ENCODE measurements at places on chromosomes 13 and 19.

DNA sequence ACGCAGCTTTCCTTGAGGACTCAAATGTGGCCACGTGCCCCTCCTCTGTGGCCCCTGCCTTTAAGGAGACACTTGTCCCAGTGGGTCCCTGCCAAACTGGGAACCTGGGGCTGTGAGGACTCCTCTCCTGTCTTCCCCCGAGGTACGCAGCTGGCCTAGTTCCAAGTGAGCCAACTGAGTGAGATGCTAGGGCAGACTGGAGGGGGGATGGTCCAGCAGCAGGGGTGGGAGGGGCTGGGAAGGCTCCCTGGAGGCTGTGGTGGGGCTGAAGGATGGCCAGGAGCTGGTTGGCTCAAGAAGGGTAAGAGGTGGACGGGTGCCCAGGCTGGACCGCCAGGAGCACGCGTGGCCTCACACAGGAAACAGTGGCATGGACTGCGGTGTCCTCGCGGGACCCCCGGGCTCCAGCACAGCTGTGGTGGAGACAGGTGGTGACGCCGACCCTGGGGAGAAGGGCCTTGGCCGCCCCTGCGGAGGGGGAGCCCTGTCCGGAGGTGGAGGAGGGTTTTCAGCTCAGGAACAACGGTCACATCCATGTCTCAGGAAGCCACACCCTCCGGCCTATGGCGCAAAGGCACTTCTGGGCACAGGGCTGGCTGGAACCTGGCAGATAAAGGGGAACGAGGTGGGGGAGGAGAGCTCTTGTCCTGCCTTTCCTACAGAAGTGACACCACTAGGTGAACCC lies 45.8 kb downstream of the MLLT1 start:
- no peak for DNase-seq

GRCh38 chr13:25927363-25927762 lies 124.5 kb downstream of the SHISA2 start:
- no peak for DNase-seq

GRCh38 chr13:32897296-32897695 lies 118.9 kb upstream of the KL start:
- DNase-seq: no peak

- DNase-seq: no peak
These were observed 39.2 kb downstream of the MYH14 start for GRCh38 chr19:50242581-50242980.

DNA sequence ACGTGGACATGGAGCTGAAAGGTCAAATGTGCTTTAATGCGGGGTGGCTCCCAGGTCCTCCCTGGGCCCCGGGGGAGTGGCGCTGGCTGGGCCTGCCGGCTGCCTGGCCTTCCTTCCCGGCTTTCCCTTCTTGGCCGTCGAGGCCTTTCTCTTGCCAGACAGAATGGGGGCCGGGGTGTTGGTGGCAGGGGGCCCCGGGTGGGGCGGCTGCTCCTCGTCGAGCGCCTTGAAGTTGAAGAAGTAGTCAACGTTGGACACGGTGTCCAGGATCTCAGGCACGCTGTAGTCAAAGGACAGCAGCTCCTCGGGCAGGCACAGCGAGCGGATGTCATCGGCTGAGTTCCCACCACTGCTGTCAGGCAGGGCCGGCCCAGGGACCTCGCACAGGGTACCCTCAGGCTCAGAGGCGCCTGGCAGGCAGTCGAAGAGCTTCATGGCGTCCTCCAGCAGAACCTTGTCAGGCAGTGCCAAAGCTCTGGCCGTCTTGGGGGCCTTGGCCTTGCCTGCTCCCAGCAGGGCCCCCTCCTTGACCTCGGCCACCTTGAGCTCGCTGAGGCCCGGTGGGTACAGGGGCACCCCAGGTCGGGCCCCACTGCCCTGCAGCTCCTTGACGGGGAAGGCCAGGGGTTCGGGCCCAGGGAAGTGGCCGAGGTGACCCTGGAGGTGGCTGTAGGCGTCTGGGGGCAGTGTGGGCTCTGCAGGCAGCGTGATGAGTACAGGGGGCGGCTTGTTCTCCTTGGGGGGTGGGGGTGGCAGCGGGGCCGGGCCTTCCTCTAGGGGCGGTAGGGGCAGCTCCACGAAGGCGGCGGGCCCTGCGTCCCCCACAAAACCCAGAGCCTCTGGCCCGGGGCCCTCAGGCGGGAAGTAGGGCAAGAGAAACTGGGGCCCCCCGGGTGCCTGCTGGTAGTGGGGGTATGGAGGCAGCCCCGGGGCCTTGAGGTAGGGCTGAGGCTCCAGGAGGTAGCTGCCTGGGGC lies 1.3 kb downstream of the PRR22 start:
- no peak for DNase-seq

DNA sequence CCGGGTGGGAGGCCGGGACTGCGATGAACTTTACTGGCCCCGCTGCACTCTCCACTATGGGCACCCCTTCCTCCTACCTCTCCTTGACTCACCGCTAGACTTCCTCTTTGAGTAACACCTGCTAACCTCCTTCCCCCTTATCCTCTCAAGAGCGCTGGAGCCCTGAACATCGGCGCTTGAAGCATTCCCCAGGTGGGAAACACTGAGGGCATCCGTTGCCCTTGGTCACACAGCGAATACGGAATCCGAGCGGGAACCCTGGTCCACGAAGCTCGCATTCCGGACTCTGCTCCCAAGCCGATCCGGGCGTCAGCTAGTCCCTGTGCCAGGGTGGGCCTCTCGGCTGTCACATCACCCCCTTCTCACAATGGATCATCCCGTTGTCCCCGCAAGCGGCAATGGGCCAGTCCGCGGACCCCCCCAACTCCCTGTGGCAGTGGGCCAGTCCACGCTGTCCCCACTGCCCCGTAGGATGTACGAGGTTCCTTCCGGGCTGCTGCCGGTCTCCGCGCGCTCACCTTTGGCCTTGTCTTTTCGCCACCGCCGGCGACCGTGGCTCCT lies 4.2 kb downstream of the LIPE start:
- DNase-seq: peak; percentile 58

GRCh38 chr13:99282264-99283231 lies 24.4 kb upstream of the GPR18 start:
- no peak for DNase-seq

DNA sequence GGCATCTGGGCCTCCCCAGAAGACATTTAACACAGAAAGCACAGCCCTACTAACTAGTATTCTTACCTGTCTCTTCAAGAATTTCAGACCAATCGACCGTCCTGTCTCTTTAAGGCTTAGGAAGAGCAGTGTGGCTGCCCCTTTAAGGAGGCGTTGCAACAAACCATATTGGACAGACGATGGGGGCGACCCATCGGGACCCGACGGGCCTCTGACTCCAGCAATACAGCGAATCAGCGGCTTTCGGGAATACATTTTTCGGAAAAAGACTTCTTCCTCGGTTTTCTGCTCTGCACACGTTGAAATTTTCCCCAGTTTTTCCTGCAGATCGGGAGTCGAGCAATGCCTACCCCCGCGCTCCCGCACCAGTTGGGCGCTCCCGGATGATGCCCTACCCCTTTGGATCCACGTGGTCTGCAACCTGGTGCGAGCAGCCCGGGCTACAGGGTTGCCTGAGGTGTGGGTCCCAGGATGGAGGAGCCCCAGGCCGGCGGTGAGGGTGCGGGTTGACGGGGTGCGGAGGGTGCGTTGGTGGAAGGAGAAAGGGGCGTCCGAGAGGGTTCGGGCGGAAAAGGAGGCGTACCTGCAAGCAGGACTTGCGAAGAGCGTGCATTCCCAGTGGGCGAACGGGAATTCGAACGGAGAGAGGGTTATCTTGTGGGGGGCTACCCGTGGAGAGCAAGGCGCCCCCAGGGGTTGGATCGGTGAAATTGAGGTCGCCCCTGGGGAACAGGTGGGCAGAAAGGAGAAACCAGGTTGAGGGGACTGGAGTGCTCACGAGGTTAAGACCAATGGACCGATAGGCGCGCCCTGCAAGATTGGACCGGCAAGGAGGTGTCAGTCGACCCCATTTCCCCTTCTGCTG lies at the start of gene POLR1G:
TSS of gene POLR1G (plus strand) at position 419 of the 865 bp plus-strand sequence. CDS start at position 472, 53 bp downstream.
- DNase-seq: peak; percentile 72

DNA sequence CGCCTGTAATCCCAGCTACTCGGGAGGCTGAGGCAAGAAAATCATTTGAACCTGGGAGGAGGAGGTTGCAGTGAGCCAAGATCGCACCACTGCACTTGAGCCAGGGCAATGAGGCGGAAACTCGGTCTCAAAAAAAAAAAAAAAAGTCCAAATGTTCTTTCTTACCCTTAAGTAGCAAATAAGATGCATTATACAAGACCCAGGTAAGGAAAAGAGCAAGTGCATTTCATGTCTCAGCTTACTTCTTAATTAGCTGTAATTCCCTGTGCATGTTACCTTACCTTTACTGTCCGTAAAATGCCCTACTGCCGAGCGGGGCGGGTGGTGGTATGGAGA lies 3.8 kb upstream of the ZNF681 start:
- no peak for DNase-seq

DNA sequence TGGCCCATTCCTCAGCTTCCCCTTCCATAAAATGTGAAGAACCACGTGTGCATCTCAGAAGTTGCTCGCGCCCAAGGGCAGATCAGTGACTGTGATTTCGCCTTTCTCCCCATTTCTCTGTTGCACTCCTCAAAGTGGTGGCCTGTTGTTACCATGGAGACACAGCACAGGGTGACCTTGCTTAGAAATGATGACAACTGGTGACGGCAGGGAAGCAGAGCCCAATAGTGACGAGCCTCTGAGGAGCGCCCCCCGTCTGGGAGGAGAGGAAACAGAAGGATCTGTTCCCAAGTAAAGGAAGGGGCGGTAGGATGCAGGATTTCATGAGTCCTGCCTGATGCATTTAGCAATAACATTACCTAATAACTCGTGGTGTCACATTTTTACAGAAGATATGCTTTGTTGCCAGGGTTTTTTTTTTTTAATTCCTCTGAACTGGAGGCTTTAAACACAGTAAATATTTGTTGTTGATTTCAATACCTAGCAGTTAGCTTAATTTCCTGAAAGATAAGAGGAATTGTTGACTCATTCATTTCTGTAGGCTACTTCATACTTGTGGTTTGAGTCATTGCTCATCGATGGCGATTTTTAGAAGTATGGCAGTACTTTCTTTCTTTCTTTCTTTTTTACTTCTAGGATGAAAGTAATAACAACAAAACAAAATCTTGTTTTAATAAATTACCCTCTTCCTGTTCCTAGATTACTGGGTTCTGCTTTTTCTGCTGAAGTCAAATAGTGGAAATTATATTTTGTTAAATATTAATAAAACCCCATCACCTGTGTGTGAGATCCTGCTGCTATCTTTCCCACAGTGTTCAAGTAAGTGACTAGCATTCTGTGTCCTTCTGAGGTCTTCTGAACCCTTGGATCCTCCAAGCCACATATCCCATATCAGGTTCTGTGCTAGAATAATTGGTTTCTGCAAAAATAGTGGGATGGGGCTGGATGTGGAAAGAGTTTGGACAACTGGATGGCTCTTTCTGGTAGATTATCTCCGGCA lies 36.0 kb downstream of the MBNL2 start:
- DNase-seq: no peak

- DNase-seq: no peak
These were observed 221.3 kb upstream of the SLITRK6 start for GRCh38 chr13:86020351-86021002.

GRCh38 chr13:89726690-89727435 lies 1620.6 kb upstream of the MIR17HG start:
- DNase-seq: no peak

- DNase-seq: no peak
These were observed 160.0 kb downstream of the RBM26 start for GRCh38 chr13:79245937-79246577.

DNA sequence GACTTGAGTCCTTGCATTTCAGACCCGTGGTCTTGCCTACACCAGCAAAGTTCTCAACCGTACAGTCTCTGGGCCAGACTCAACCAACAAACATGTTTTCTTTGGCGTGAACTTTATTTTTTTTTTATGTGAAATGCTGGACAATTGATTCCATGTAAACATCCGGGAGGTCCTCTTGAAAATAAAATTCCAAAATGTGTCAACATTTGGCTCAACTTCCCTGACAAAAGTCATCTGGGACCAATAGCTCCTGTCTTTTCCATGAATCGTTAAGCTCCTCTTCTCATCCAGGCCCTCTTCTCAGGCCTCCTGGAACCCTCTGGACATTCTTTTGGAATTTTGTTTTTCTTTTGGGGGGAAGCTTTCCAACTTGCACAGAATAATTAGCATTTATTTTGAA lies 2.7 kb downstream of the ALDH16A1 start:
- no peak for DNase-seq

DNA sequence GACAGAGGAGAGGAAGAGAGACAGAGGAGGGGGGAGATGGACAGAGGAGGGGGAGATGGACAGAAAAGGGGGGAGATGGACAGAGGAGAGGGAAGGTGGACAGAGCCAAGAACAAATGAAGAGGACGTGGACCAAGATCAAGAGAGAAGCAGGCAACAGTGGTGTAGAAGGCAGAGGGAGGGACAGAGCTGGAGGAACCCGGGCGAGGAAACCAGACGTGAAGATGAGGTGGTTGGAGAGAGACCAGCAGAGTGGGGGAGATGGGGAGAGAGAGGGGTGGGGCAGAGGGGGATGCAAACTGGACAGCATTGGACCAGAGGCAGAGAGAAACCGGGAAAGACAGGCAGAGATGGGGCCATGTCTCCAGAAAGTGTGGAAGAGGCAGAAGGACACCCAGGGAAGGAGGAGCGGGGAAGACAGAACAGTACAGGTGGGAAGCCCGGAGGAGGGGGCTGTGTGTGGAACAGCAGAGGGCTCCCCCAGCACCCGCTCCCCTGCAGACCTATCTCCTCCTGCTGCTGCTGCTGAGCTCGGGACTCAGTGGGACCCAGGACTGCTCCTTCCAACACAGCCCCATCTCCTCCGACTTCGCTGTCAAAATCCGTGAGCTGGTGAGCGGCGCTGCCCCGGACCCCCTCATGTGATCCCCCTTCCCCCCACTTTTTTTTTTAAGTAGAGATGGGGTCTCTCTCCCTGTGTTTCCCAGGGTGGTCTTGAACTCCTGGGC lies 1.3 kb downstream of the FLT3LG start:
- DNase-seq: no peak

- no peak for DNase-seq
These were observed 41.2 kb upstream of the TPM4 start for GRCh38 chr19:16034958-16035560.

DNA sequence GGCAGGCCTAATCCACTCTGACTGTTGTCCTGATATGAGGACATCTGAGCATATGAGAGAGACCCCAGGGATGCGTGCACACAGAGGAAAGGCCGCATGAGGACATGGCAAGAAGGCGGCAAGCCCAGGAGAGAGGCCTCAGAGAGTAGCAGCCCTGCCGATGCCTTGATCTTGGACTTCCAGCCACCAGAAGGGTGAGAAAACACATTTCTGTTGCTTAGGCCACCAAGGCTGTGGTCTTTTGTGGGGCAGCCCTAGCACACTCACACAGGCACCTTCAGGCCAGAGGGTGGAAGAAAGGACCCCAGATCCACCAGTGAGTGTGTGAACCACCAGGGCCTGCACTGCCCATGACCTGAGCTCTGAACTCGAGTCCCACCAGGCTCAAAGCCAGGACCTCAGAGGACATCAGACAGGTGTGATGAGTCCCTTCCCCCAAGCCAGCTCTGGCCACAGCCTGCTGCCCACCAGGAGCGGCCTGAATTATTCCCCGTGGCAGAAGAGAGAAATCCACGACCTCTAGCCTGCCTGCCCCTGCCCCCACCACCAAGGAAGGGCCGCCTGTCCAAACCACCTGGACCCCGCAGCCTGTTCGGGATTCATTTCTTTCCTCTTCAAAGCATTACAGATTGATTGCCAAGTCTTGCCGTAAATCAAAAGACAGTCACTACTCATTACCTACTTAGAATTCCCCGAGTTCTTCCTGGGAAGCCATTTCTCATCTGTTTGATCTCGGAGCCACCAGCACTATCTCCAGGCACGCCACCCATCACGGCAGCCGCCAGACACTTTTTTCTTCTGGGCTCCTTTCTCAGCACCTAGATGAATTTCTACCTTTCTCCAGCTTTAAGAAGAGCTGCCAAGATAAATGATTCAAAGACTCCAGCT lies 72.2 kb downstream of the CEBPG start:
- no peak for DNase-seq
